Activated CD4-positive, alpha-beta T cell treated with anti-CD3 and anti-CD28 coated beads, Interleukin-2, amount 50 U/mL, for 48 hours (primary cell): ENCODE measurements at places on chromosomes 7 and 10.

- no peak for DNase-seq
Measured at GRCh38 chr7:111571720-111572119, 9.4 kb upstream of the IMMP2L start.

DNA sequence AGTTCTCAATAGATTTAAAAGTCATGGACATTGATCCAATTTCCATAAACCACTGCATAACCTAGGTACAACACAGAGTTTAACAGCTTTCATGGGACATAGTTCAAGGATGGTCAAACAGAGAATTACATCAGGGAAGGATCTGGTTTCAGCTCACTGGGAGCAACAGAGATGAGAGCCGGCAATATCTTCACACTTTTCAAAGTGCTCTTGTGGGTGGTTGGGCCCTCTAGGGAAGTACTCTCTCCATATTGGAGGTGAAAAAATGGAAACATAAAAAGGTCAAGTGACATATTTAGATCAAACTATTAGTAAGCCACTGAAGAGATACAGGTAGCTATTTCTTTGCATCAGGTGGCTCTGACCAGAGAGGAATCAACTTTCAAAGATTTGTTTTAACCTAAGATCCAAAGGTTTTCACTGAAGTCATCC is 61.8 kb upstream of the LRRN3 start:
- DNase-seq: no peak

DNA sequence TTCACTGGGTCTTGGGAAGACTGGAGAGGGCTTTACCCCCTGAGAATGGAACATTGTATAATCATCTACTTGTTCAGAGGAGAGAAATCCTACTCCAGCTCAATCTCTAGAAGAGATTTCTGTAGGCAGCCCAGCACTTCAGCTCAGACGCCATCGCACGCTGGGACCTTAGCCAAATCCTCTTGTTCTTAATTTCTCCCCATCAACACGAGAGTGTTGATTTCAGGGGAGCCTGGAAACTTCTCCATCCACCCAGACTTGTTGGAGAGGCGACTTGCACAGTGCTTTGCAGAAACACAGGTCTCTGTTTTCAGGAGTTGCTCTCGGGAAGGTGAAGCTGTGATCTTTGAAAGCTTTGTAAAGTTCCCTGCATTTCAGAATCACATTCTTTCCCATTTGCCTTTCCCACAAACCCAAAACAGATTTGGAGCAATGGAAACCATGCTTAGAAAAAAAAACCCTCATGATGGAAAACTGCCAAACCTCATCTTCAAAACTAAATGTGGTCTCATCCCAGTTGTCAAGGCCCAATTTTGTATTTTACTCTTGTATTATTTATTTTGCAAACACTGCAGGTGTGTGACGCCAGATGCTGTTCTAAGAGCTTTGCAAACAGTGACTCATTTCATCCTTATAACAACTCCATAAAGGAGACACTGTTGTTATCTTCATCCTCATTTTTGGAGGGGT is 60.9 kb downstream of the CALML3 start:
- no peak for DNase-seq

DNA sequence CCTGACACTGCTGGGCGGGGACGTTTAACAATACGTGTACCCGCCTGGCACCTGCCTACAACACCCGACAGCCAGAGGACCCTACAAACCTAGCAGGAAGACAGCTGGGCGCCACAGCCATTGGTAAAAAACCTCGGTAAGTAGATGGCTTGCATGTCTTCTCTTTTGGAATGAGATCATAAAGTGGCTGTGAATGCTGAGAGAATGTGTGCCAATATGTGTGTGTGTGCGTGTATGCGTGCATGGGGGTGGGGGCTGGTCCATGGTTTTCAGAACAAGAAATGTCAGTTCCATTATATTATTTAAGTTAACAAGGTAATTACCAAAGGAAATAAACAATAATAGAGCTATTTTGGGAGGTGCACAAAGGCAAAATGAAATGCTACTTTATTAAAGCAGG is 39.2 kb downstream of the PAPOLB start:
- no peak for DNase-seq

DNA sequence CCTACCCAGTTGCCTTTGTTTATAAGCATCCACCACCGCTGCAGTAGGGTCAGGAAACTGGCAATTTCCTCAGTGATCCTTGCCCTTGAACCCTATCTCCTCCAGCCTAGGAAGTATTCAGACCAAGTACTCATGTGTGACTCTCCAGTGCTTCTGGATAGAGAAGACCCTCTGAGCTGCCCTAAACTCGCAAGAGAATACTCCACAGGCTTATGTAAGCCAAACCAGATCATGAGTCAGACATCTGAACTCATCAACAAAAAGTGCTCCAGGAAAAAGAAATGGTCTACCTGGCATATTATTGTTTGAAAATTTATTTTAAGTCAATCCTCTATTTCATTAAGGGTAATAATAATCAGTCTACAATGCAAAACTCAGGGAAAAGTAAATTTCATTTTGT is 101.3 kb downstream of the KAT6B start:
- DNase-seq: no peak

DNA sequence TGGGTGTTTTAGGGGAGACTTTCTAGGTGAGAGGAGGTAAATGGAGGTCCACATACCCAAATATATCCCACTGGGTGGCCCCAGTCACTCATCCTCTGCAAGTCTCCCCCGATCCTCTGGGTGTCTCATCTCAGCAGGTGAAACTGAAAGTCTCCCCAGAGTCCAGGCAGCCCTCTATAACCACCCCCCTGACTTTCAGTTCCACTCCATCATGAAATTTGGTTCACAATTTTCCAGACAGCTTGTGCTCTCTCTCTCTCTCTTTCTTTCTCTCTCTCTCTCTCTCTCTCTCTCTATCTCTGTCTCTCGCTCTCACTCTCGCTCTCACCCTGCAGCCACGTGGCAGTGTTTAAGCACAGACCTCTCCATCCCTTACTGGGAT is 56.7 kb upstream of the ELN start:
- DNase-seq: no peak

DNA sequence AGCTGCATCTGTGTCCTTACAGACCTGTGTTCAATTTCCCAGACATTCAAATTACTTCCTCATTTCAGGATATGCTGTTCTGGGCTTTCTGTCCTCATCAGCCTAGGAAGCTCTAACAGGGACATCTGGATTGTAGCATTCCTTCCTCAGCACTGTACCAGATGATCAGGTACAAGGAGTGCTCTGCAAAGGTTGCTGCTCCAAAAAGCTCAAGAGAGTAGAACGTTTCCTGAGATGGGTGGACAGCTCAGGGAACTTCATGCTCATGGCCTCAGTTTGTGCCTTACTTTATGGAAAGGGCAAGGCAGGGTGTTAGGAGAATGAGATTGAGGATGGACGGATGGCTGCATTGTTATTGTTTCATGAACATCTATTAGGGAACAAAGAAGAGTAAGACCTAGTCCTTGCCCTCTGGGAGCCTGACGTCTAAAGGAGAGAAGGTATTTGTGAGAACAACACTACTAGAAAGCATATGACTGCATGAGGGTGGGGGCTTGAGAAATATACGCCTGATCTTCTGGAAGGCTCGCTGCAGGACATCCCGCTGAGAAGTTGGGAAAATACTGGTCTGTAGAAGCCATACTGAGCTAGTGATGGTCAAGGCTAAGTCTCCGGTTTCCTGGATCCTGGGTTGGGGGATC is 10.5 kb upstream of the ZNF212 start:
- no peak for DNase-seq

- no peak for DNase-seq
Measured at GRCh38 chr7:30469303-30469702, 9.3 kb downstream of the NOD1 start.

DNA sequence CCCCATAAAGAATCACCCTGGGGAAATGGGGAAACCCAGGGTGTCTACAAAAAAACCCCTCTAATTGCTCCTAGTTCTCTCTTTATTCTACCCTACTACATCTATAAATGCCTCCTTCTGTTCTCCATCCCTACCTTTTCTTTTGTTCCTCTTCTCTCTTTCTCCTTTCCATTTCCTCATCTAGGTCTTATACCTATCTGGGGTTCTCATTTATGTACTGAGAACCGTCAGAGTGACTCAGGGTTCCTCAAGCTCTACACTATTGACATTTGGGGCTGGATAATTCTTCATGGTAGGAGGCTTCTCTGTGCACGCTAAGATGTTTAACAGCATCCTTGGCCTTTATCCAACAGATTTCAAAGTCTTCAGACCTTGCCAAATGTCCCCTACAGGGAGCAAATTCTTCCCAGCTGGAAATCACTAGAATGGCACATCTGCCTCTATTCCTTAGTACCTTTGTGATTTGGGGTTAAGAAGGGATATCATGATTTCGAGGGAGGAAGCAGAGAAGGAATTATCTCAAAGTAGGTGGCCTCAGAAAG is 137.4 kb upstream of the PTN start:
- DNase-seq: no peak

GRCh38 chr10:87942884-87943527 is 79.6 kb downstream of the PTEN start:
- no peak for DNase-seq

- no peak for DNase-seq
Measured at GRCh38 chr10:110456523-110457091, 41.1 kb upstream of the DUSP5 start.

DNA sequence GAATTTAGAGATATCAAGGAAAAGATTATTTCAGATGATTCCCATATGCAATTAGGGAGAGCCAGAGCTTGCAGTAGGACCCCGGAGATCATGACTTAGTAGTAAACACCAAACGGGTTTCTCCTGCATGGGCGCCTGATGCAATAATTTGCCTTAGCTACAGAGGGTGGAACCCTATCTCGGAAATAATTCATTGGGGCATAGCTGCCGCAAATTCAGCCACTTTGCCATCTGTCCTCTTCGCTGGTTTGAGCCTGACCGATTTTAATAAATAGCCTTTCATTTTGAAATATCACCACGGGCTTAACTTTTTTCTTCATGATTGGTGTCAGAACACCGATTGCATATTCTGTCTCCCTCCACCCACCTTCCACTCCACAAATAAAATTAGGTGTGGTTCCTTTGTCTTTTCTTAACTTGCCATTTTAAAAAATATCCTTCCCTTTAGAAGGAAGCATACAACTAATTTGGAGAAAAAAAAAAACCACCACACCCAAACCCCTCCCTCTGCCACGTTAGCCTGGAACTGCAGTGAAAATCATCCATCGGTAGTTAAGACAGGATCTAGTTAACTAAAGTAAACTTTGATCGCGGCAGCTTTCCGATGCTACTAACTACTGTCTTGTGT is 1.4 kb downstream of the GARS1 start:
- DNase-seq: peak; percentile 21

DNA sequence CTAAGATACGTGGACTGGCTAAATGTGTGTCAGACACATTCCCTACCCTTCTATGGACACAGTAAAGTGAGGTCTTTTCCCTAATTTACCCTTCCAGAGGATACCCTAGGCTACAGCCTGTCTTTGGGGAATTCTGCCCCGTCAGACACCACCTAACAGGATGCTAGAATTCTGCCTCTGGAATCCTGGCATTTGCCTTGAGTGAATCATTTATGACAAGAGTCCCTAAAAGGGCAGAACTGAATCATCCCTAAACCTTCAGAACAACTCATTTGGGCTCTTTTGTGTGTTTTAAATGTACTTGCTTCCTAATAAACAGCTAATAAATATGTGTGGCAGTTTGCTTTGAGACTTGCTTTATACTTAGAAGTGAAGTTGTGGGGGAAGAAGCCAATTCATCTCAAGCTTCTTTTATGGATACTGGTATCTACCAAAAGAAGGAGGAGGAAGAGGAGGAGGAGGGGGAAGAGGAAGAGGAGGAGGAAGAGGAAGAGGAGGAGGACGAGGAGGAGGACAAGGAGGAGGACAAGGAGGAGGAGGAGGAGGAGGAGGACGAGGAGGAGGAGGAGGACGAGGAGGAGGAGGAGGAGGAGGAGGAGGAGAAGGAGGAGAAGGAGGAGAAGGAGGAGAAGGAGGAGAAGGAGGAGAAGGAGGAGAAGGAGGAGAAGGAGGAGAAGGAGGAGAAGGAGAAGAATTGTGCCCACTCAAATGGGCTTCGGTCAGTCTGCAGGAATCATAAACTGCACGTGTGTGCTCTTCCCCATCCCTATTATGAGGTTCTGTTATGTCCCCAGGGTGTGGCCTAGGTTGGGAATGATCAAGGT is 27.1 kb downstream of the PARP12 start:
- DNase-seq: no peak

- DNase-seq: peak; percentile 49
Measured at GRCh38 chr7:27154901-27155815, 1.3 kb downstream of the HOXA7 start.

DNA sequence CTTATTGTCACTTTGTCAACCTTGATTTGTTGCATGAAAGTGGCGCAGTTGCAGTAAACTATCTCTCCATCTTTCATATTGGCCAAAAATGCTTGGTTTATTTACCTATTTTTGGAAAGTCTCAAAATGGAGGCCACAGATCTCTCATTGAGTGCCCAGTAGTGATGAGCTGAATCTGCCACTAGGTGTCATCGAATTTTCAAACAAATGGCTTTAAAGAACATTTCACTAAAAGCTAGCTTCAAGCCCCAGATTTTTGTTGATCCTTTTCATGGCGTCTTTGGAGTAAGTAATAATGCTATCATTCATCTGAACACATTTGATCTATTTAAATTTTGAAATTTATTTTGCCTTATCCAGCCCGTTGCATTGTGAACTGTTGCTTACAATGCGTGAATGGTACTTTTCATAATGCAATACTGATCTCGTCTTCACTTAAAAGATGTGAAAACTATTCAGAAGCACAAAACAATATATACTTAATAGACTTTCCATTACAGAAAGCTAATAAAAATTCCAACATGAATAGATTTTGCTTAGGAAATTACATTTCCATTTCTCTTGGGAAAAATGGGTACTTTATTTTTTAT is 236.2 kb downstream of the DNAJB9 start:
- DNase-seq: no peak

- no peak for DNase-seq
Measured at GRCh38 chr7:91351374-91351773, 87.1 kb downstream of the FZD1 start.

DNA sequence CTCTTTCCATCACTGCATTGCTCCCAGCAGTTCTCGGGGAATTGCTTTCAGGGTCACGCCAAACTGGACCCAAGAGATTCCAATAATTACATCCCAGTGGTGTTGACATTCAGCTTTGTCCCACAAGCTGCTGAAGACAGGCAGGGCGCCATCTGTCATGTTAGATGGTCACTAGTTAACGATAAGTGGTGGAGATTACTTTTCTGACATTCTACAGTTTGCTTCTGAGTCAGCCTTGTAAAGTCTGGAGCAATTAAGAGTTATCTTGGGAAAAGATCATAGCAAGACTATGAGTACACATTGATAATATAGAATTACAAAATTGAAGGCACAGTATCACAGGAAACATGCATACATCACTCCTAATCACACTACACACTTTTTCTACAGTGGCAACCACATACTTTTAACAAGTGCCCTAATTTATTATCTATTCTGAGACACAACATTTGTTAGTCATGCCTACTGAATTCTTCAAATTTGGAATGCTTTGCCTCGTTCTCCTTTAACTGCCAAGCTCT is 41.9 kb downstream of the SEMA3C start:
- no peak for DNase-seq

- DNase-seq: no peak
Measured at GRCh38 chr7:148581624-148582023, 8.9 kb upstream of the C7orf33 start.
